ENCODE measurements at places on chromosomes 16 and 17.

GRCh38 chr16:78900044-78900811 is 700.3 kb downstream of the MAF start:
- DNase-seq, result no peak

DNA sequence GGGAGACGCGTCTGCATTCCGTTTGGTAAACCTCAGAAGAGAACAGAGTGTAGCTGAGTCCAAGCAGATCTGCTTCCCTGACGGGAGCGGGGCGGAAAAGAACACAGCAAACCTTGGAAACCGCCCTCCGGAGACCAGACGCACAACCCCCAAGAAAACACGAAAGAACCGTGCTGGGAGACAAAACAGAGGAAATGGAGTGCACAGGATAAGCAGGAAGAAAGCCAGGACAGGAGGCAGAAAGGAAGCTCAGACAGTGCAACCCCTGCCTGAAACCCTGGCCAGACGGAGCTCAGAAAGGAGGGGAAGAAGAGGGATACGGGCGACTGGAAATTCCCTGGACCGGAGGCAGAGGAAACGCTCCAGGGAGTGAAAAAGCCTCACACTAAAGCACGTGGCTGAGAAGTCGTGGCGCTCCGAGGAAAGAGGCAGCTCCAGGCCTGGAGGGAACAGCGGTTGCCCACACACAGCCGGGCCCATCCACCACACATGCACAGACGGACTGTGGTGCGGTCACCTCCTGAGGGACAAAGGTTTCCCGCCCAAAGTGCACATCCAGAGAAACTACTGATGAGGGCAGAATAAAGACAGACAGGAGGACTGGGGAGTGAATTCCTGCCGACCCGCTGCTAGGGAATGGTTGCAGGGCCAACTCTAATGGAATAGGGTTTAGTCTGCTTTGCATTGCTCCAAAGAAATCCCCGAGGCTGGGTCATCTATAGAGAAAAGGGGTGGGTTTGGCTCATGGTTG is 10.2 kb downstream of the DPEP1 start:
- DNase-seq, result no peak

- no peak for DNase-seq
Measured at GRCh38 chr17:31807846-31808245, 51.2 kb downstream of the COPRS start.

- DNase-seq, result no peak
Measured at GRCh38 chr17:180381-181244, 837 bp downstream of the DOC2B start.

- no peak for DNase-seq
Measured at GRCh38 chr16:51666821-51667220, 515.8 kb upstream of the SALL1 start.

- no peak for DNase-seq
Measured at GRCh38 chr16:1493746-1494094, 560 bp downstream of the TELO2 start.

DNA sequence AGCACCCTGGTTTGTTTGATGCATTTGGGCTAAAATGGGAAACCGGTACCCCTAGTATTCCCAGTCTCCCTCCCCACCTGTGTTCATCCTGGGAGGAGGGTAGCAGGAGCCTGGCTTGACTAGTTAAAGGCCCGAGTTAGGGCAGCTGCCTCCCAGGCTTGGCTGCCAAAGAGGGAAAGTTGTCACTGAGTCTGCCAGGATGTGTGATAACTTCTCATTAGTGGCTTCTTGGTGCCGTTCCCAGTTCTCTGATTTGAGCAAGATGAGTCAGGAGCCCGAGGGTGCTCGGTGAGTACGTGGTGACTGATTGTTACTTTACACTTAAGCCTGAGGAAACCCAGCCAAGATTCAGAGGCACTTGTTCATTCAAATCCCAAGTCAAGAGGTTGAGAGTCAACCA is 2.5 kb downstream of the KRT32 start:
- DNase-seq, result no peak

DNA sequence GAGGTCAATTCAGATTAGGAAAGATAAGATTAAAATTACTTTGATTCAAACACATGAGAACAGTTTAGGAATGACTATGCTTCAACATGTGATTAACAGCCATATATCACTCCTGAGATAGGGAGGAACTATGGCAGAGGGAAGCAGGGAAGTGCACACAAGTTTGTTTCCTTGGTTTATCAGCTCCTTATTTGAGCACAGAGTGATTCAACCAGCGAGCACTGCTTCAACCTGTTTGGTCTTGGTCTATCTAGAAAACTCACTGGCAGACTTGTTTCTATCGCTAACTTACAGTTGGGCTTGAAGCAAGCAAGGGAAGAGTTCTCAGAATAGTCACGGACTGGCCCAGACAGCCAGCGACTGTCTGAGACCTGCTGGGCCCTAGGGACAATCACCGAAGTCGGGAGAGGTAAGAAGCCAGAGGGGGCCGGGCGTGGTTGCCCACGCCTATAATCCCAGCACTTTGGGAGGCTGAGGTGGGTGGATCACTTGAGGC is 23.5 kb downstream of the TUBG1 start:
- no peak for DNase-seq

DNA sequence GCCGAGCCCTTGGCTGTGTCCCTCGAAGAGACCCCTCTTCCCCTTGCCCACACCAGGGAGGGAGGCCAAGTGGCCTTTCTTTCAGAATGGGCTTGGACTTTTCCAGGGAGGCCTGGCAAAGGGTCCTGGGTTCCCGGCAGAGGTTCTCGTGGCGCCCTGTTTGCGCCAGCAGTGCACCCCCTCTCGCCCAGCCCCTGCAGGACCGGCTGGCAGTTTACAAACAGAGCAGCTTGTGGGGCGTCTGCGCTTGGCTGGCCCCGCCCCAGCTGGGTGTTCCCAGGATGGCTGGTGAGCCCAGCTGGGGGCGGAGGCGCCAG is 137.8 kb upstream of the CIBAR2 start:
- no peak for DNase-seq

DNA sequence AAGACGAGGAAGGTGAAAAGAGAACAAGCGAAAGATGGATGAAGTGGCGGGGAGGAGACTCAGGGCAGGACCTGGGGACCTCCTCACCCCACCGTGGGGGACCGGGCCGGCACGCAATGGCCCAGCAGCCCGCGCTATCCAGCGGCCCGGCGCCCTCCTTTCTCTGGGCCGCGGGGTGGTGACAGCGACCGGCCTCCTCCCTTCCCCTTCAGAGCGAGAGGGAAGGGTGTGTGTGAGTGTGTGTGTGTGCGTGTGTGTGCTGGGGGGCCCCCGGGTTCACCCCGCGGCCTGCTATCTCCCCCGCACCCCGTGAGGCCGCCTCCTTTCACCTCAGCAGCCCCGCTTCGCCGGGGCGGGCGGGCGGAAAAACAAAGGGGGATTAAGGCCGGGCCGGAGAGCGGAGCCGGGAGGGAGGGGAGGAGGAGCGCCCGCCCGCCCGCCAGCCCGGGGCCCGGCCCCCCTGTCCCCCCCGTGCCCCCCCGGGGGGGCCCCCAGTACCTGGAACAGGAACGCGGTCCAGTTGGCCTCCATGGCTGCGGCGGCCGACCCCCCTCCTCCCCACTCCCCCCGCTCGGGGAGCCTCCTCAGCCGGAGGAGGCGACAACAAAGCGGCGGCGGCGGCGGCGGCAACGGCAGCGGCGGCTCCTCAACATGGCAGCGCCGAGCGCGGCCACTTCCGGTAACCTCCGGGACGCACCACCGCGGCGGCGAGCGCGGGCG is at the start of gene VEZF1:
Gene VEZF1, minus strand, starts transcription at position 674 of the 720 bp plus-strand sequence. Its CDS starts 143 bp downstream, at position 531.
- DNase-seq, result peak; percentile 78

- DNase-seq, result no peak
Measured at GRCh38 chr16:60304066-60304465, 1570.0 kb upstream of the GOT2 start.

DNA sequence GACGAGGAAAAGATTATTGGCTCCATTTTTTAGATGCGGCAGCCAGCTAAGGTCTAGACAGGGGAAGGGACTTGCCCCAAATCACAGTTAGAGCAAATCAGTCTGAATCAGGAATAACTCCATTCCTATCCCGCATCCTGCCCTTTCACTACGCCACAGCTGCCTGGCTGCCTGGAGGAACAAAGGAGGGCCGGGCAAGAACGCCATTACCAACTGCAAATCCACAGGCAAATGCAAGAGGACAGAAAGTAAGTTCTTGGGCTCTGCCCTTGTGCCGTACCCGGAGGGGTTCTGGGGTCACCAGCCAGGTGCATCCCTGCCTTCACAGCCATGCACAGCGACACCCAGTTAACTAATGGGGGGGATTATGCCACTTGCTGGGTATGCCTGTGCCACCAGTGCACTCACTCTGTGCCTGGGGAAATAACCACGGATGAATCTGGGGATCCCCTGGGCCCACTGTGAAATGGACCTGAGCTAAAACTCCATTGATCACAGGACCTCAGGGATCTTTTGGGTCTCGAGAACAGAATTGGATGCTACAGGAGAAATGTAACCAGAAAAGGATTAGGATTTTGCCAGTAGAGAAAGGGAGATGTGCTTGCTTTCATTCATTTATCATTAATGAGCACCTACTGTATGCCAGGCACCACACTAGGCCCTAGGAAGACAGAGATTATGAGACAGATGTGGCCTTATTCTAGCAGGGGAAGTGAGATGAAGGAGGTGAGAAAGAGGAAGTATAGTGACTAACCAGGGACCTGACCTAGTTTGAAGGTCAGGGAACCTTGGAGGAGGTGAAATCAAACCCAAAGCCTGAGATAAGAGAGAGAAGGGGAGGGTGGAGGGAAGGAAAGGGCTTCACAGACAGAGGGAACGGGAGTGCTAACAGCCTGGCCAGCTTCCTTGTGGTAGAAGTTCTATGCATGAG is 17.7 kb downstream of the BCL7C start:
- DNase-seq, result peak; percentile 83

- DNase-seq, result no peak
Measured at GRCh38 chr17:45889579-45889978, 4.8 kb upstream of the MAPT start.

DNA sequence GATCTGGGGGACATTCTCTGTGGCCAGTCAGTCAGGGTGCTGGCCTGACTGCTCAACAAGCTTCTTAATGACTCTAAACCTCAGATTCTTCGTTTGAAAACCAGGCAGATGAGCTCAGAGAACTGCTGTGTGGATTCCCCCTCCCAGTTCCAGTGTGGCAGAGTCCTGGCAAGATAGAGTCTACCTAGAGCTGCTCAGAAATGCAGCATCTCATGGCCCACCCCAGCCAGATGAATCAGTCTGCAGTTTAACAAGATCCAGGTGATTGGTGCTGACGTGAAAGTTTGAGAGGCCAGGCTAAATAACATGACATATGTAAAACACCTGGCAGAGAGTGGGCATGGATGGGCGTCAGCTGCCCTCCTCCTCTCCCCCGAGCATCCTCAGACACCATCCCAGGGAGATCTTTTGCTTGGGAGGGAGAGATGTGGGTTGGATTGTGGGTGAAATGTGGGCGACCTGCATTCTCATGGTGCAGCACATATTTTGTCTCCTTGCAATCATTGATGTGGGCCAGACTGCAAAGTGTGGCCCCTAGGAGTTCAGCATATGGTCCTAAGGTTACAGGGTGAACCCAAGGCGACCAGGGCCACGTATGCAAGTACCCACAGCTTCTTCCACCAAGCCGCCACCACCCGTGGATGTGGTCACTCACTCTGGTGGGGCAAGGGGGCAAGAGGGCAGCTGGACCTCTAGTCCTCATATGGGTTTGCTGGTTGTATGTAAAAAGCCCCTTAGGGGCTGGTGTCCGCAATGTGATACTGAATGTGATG is 19.5 kb downstream of the SOCS3 start:
- no peak for DNase-seq

GRCh38 chr17:44170499-44171201 is at the start of gene ASB16:
ASB16 (plus strand) TSS chr17:44170704; CDS start chr17:44170790, 86 bp downstream.
- DNase-seq, result peak; percentile 52

DNA sequence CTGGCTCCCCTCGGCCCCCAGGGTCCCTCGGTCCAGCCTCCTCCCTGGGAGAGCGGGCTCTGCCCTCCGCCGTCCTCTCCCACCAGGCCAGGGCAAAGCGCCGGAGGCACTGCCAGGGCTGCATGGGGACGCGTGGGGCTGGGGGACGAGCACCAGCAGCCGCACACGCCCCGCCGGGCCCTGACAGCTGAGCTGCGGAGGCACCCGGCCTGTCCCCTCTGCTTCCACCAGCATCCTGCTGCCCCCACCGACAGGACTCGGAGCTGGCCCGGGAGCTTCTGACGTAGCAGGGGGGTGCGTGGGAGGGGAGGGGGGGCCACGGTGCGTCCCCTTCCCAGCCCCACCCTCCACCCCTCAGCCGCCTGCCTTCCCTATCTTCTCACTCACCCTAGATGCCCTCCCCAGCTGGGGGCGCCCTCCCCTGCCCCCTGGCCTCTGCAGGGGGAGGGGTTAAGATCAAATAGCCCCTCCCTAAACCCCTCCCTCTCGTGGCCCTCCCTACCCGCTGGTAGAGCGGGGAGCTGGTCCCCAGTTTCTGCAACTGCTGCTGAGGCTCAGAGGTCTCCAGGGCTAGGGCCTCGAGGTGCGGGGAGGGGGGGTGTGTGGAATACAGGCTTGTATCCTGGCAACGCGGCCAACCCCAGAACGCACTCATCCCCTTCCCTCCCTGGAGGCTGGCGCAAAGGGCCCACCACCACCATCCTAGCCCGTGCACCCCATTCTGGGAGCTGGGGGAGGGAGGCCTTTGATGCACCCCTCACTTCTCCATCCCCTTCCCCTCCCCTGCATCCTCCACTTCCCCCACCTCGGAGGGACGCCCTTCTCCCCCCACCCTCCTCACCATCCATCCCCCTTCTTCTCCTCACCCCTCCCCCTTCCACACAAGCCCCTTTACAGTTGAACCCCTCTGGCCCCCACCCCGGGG is 1.0 kb downstream of the SRCIN1 start:
- no peak for DNase-seq

GRCh38 chr17:60562421-60562820 is 36.4 kb upstream of the APPBP2 start:
- DNase-seq, result no peak

DNA sequence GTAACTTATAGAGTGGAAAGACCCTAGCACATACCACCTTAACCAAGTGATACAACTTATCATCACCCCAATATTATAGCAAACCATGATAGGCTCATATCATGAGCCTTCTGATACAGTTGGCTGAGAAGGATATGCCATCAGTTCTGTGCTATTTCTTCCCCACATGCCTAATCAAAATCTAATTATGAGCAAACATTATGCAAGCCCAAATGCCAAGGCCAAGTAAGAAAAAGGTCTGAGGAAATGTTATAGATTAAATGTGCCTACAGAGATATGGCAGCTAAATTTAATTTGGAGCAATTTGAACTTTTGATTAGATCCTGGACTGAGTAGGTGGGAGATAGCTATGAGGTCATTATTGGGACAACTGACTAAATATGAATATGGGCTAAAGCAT is 225.9 kb upstream of the PMFBP1 start:
- DNase-seq, result no peak

- DNase-seq, result no peak
Measured at GRCh38 chr16:3798838-3799237, 81.5 kb upstream of the TRAP1 start.

Measured in NCI-H510A treated with DMSO at 0.1 percent for 48 hours (cell line).